Right atrium auricular region (tissue), 2 donors: ENCODE measurements at places on chromosomes 5 and 9.

DNA sequence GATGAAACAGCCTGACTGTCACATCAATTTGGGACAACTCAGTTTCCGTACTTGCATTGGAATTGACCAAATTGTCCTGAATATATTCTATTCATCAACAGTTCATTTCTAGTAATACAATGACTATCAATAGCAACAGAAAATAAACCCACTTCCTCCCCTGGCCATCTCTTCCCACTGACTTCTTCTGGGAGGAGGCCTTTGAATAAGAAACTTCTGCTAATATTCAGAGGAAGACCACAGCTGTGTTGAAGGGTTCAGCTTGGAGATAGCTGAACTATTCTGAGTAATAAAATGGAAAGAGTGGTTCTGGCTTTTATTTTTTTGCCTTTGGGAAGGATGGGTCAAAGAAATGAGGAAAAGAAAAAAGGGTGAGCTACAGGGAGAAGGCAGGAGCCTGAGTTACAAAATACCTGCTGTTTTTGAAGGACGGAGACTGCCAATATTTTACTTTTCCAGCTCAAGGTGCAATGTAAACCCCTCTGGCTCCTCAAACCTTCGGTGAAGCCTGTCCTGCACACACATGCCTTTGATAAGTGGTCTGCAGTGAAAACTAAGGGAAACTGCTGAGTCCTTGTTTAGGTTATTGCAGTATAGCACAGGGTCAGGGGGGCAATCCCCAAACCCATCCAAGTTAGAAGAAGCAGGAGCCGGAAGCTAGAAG lies 29.9 kb downstream of the FYB1 start:
- DNase-seq, result no peak

- DNase-seq, result no peak
These were observed 683 bp downstream of the OSMR start for GRCh38 chr5:38846379-38847011.

DNA sequence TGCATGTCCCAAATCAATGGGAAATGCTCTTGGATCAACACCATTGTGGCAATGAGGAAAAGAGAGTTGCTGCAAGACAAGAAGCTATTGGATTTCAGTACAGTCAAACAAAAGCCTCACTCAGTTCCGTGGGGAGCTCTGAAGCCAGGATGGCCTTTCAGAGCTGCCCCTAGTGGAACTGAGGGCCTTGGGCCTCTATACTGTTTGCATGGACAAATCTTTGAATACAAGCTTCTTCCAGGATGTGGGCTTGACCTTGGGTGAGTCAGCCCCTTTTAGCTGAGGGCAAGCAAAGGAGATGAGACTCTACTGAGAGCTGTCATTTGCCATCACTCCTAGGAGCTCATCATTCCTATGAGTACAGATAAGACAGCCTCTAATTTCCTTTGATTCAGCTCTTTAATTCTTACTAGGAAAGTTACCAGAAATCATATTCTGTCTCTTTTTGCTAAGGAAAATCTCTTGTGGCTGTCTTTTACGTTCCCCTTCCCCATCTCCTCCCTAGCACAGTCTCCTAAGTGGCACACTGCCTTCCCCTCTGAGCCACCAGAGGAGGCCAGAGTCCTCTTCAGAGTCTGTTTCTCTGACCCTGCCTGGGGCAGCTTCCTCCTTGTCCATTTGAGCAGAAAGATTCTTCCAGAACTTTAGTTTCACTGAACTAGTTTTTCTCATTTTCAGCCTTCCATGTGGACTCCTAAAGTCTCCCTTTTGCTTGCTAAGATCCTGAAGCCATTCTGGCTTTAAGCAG lies 168.8 kb upstream of the POC5 start:
- no peak for DNase-seq

GRCh38 chr5:161098516-161098915 lies 246.5 kb upstream of the ATP10B start:
- no peak for DNase-seq
